T-helper 17 cell (primary cell): ENCODE measurements at places on chromosomes 4 and X.

DNA sequence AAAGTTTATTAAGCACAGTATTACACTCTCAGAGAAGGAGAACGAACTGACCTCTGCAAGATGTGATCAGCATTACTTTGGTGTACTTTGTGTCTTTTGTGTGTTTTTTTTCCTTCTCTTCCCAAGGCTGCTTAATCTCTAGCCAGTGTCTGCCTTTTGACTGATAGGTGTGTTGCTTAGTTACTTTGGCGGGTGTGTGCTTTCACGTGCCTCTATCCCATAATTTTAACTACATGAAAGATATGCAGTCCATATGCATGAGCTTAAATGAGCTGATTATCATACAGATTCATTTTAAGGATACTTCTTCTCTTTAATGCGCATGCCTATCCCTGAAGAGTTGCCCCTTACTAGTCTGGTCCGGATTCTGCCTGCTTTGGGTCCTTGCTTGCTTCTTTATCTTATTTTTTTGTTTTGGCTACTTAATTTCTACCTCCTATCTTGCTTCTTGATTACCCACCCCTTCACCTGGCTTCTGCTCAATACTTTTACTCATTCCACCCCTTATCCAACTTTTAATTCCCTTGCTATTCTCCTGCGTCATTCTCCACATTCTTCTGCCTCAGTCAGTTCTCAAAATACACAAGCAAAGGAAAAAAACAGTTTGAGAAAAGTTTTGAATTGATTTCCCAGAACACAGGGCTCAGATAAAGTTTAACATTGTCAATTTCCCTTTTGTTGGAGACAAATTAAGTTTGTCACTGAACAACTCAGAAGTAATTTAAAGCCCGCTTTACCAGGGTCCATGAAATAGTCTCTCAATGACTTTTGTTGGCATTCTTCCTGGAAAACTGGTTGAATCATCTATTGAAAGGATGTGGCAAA, 182.0 kb downstream of the TENT5D start:
- no peak for DNase-seq

DNA sequence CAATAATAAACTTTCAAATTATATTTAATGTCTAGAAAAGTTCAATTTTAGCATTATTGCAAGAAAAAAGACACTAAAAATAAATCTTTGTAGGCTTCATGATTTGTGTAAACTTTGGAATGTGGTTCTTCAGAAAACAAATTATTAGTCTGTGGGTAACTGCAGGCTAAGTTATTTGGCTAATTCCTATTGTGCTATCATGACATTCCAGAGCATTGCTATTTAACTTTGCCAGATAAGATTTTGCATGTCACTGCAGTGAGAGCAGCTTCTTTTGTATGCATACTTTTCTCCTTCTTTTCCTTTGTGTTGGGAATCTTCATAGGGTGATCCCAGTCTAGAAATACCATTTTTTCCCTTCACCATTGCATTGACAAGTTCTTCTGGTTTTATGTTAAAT, 130.0 kb downstream of the AWAT2 start:
- DNase-seq = no peak

GRCh38 chrX:65300104-65300809, 234.3 kb downstream of the LAS1L start:
- DNase-seq = no peak

- DNase-seq = no peak
Measured at GRCh38 chr4:498328-498904, 540 bp downstream of the ZNF721 start.

DNA sequence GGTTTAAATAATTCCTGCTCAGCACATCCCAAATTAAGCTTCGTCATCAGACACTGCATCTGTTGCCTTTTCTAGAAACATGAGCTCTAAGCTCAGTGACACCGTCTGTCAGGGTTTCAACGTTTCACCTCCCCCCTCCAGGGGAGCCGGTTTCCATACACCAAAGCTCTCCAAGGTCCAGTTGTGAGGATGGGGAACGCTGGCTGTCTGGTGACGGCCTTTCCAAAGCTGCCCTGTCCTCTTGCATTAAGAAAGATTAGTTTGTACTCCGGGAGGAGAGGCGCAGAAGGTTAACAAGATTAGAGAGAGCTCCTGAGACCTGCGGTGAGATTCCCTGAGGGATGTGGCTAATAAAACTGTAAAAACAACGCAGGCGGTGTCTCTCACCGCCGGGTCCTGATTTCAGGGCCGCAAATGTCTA, 43.2 kb downstream of the ASMT start:
- DNase-seq = no peak

DNA sequence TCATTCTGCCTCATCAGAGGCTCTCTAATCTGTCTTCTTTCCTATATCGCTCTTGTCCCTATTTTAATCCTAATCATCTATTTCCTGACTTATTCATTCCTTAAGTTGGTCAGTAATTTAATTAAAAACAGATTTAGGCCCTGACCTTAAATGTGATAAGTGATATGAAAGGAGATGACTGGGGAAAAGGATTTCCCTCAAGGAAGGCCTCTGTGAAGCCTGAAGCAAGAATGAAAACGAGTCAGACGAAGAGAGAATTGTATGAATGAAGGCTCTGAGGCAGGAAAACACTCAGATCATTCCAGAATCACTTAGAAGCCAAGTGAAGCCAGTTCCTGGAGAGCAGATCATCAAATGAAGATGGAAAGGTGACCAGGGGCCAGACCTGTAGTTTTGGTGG, 22.1 kb downstream of the PKD2 start:
- no peak for DNase-seq

DNA sequence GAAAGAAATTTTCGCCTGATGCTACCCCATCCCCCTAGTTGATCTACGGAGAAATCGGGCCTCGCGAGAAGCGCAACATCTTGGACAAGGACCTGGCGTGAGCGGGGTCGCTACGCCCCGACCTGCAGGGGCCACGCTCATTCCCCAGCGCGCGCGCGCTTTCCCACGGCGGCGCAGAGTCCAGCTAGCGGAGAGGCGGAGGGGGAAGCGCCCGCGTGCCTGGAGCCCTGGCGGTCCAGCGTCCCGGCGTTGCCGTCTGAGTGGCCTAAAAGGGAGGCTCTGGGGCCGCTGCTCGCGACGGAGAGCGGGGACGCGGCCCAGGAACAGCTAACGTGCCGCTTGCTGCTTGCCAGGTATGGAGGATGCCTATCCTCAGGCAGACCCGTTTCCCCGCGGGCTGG, 6.0 kb upstream of the SOX3 start:
- DNase-seq = no peak

GRCh38 chr4:152063621-152064240, 302.9 kb upstream of the GATB start:
- DNase-seq = no peak

DNA sequence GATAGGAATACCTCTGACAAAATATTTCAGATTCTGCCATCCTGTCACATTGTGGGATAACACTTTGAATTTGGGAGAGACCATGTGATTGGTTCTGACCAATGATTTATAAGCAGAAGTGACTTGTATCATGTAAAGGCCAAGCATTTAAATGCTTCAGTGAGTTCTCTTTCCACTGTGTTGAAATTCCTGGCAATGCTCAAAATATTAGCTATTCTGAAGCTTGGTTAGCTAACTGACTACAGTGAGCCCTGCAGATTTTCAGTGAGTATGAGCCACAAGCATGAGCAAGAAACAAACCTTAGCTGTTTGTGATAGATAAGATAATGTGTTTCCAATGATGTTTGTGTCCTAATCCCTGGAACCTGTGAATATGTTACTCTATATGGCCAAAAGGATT, 562.8 kb upstream of the AADAT start:
- DNase-seq = no peak

DNA sequence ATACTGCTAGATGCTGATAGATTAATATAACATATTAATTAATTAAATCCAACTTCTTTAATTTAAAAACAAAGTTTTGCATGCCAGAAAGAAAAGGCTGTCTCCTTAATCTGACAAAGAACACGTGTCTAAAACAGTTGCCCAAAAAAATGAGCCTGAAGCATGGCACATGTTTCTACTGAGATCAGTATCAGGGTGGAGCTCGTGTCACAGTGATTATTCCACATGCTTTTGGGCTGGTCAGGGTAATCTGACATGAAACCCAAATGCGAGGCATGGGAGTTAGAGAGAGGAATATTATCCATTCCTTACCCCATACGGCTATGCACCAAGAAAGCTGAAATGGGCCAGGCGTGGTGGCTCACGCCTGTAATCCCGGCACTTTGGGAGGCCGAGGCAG, 79.4 kb upstream of the ADRA2C start:
- DNase-seq = no peak

GRCh38 chr4:151105454-151106032, 6.1 kb downstream of the RPS3A start:
- no peak for DNase-seq

DNA sequence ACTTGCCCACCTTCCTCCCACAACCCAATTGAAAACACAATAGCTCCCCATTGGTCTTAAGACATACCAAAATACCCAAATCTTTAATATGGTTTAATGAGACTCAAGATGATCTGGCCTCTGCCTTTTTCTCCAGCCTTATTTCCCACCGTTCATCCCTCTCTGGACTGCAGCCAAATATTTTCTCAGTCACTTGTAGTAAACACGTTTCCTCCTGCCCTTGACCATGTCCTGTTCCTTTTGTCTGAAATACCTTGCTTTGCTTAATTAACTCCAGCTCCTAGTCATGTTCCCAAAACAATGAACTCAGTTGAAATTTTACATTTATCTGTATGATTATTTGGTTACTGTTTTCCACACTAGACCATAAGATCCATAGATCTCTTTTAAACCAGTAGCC, 8.4 kb upstream of the NUP54 start:
- DNase-seq = no peak

- no peak for DNase-seq
Measured at GRCh38 chr4:40952217-40952616, 202.5 kb downstream of the NSUN7 start.

- DNase-seq = no peak
Measured at GRCh38 chrX:106894978-106895452, 8.1 kb downstream of the RIPPLY1 start.

DNA sequence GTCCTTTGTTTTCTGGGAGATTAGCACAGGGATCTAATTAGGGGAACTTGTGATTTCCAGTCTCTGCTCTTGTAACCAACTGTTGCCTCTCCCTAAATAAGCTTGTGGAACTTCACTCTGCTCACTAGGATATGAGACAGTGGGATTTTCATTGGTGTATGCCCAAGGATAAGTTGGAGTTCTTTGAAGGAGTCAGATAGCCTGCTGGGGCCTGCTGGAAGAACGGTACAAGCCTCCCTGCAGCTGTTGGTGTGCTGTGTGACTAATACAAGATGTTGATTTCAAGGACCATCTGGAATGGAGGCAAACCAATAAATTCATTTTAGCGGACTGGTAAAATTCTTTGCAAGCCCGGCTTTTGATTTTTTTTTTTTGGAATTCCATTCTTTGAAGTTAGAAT, 167.0 kb downstream of the AASDH start:
- no peak for DNase-seq

DNA sequence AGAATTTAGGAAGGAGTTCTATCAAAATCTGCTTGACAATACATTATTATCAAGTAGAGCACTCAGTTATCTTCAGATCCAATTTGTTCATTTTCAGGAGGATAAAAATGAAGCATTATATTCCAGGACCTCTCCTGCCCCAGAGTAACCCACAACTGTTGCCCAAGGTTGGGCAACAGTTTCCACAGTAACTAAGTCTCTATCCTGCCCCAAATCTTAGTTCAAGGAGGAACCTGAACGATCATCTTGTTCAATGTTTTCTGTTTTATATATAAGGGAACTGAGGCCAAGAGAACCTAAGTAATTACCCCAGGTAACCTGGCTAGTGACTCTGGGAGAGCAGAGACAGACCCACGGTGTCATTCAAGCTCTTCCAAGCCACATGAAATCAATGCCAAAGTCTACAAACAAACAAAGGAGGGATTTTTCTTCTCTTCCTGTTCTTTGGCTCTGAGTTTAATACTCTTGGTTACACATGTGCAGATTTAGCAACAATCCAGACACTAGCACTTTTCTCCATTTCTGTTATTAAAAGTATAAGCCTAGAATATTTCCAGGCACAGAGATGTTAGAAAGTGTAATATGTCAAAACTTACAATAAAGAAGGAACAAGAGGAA, 105.6 kb downstream of the C4orf51 start:
- no peak for DNase-seq

DNA sequence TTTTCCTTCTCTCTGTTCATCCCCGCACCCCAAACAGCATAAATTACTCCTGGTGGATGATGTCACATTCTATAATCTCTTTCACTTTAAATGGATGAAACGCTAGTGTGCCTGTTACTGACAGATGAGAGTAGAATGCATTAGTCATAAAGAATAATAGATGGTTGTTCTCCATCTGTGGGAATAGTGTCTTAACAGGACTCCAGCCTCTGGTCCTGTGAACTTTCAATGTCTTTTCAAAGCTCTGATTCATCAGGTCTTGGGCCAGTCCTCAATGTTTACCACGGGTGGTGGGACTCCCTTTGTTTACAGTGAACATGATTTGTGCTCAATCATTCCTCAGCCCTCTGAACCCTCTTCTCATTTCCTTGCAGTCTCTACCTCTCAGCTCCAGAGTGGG, 182.6 kb downstream of the GABRB1 start:
- DNase-seq = no peak

GRCh38 chr4:98612318-98613250, 45.8 kb downstream of the TSPAN5 start:
- DNase-seq = no peak

- no peak for DNase-seq
Measured at GRCh38 chr4:40314951-40315350, 20.2 kb upstream of the CHRNA9 start.

DNA sequence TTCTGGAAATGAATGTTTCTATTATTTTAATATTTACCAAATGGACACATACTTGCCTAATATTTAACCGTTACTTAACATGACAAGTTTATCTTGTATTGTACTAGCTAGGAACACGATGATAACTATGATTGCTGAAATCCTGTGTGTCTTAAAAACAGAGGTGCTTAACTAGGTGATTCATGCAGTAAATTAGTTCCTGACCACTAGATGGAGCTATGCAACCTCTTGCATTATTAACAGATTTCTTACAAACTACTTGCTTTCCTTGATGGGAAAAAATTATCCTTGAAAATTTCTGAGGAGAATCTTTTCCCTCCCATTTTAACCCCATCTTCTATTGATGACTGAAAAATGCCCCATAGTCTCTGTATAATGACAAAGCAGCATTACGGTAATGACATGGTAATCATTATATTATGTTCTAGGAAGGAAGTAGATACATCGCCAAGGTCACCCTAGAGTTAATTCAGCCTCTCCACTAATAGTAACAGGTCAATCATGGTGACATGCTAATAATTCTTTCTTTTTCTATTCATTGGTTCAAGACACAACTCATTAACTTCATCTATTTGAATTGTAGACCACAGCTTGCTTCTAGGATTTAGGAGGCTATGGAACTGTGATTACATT, 844.2 kb downstream of the RAPGEF2 start:
- DNase-seq = no peak

- DNase-seq = no peak
Measured at GRCh38 chr4:90227177-90227576, 100.0 kb downstream of the CCSER1 start.

DNA sequence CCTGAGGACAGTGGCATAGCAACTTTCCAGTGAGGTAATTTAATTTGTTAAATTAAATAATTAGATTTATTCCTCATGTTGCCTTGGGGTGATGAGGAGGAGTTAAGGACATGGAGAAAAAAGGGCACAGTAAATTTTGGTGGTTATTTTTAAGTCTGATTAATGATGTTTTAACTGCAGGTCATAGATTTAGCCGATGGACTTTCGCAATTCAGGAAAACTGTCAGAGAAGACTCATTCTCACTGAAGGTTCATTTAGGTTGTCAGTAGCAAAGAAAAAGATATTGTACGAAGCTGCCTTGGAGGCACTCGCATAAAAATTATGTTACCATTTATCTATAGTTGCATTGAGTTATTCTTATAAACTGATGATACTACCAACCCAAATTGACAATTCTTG, 164.2 kb upstream of the PITX2 start:
- no peak for DNase-seq

GRCh38 chr4:27763830-27764525, 903.3 kb downstream of the STIM2 start:
- DNase-seq = no peak
